CD4-positive, alpha-beta T cell treated with Interleukin-15 for 4 hours (primary cell): ENCODE measurements at places on chromosomes 12 and 14.

GRCh38 chr12:126182619-126183236, 1117.5 kb downstream of the AACS start:
- DNase-seq = no peak

DNA sequence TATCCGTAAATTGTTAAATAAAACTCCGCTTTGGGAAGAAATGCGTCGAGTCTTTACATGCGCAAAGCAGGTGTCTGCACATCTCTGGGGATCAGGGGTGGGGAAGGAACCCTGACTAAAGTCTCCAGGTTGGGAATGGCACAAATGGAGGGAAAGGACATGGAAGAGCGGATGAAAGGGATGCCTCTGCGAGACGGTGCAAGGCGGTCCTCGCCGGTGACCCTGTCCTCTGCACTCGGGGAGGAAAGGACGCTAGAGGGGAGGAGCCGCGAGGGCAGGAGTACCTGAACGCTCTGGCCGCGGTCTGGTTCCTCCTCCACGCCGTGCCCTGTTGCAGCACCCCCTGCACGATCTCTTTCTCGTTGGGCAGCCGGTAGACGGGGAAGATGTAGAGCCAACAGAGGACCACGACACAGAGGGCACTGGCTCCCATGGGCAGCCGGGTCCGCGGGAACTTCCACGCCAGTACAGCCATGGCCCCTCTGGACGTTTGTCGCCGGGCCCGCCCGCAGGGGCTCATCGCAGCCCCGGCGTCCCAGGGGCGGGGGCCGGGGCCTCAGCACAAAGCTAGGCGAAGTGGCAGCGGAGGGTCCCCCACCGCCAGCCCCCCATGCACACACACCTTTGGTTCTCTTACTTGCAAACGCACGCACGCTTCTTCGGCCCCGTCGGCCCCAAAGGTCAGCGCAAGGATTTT, 646 bp downstream of the ST8SIA1 start:
- peak; percentile 21 for DNase-seq

- no peak for DNase-seq
These were observed 104.9 kb downstream of the ATP23 start for GRCh38 chr12:58046271-58046670.

DNA sequence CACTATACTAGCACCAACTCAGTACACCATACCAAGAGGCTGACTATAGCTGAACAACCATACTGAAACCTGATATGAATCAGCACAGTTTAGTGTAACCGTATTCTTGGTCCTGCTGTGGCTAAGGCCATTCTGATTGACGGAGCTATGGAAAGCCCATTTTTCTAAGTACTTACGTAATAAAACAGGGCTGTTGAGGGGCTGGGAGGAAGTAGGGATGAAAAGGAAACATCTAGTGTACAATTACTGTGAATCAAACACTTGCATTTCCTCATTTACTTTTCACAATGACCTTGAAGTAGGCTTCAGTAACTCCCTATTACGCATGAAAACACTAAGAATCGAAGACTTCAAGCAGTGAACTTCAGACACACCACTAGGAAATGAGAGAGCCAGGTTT, 198.2 kb downstream of the BTG1 start:
- no peak for DNase-seq

- DNase-seq = no peak
These were observed 23.6 kb upstream of the ATF1 start for GRCh38 chr12:50740307-50740706.

- DNase-seq = no peak
These were observed 1.6 kb downstream of the HRK start for GRCh38 chr12:116879509-116880212.

- DNase-seq = no peak
These were observed 5.7 kb upstream of the WSCD2 start for GRCh38 chr12:108123402-108123801.

- no peak for DNase-seq
These were observed 296.6 kb downstream of the ADGRD1 start for GRCh38 chr12:131250028-131250950.
